Brain microvascular endothelial cell (primary cell): ENCODE measurements at places on chromosomes 1 and 21.

DNA sequence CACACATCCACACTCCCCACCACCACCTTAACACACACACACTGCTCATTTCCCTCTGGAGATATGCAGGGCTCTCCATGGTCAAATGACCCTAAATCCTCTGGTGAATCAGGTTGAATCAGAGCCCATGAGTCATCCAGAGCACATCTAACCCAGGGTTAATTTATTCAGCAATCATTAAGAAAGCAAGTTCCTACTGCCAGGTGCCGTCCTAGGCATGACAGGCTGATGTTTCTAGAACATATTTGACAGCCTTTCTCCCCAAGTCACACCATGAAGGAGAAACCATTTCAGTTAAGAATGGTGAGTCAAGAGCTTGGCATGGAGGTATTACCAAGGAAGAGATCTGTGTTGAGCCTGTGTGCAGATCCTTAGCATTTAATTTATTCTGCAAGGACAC lies 194.3 kb upstream of the CAMK1G start:
- DNase-seq, result peak; percentile 82

- no peak for DNase-seq
Measured at GRCh38 chr1:22932803-22933470, 39.7 kb downstream of the LACTBL1 start.

GRCh38 chr1:55623311-55623710 lies 408.1 kb upstream of the USP24 start:
- DNase-seq, result no peak

GRCh38 chr1:64000021-64000420 lies 203.4 kb upstream of the UBE2U start:
- no peak for DNase-seq

DNA sequence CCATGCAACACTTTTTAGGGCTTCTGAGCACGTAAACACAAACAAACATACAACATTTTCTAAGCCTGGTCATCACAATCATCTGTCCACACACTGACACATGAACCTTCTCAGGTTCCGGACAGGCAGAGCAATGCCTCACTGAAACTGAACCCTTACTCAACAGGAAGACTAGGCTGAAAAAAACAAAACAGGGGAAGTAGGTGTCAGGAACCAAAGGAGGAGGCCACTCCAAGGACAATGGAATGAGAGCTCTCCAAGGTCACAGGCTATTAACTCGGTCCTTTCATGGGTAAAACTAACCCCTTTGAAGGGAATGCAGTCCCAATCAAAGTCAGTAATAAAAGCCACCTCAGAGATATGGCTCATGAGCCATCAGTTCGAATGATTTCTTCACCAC lies 76.6 kb downstream of the FAM78B start:
- no peak for DNase-seq

- no peak for DNase-seq
Measured at GRCh38 chr1:164563721-164564360, 4.9 kb downstream of the PBX1 start.

- peak; percentile 77 for DNase-seq
Measured at GRCh38 chr1:46442317-46443161, 47.1 kb upstream of the DMBX1 start.

- no peak for DNase-seq
Measured at GRCh38 chr1:229156872-229157271, 114.0 kb upstream of the RAB4A start.

DNA sequence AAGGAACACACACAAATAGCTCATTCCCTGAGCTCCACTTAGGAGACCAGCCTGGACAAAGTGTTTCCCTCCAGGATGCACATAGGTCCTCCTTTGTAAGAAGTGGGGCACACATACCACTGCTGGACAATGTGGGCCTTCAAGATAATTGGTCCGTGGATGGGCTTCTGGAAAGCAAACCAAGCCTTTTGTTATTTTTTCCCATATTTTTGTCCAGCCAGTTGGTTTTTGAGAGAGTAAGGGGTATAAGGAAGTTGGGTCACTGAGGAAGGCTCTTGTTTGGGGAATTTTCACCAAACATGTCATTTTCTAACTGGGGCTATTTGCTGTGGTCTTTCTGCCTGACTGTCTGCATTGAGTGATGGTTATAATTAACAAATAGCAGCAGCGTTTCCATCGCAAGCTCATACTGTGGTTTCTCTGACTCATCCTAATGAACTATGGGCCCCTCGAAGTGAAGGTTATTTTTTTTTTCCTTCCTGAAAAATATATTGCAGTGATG lies 306.3 kb upstream of the DUSP10 start:
- DNase-seq, result peak; percentile 56

DNA sequence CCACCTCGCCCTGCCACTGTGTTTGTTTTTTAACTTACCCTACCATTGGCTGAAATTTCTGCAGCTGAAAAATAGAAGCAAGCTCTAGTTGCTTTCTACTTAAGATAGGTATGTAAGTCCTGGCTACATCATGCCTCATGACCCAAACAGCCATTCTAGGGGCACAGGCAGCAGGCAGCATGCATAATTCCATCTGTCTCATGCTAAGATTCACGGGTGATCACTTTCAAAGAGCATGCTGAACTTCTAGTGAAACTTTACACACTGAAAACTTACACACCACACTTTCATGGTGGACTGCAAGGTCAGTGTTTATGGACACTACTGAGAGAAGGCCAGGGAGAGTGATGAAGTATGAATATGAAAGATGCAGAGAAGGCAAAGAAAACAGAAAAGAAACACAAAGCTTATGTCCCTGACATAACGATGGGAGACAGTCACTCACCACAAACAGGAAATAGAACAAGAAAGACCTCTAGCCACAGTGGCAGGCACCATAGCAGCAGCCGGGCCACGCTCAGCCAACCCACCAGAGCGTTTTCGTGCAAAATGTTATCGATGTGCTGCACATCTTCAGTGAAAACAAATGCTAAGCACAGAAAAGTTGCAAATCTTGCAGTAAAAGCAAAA lies 102.3 kb upstream of the TIAM1 start:
- DNase-seq, result peak; percentile 14

DNA sequence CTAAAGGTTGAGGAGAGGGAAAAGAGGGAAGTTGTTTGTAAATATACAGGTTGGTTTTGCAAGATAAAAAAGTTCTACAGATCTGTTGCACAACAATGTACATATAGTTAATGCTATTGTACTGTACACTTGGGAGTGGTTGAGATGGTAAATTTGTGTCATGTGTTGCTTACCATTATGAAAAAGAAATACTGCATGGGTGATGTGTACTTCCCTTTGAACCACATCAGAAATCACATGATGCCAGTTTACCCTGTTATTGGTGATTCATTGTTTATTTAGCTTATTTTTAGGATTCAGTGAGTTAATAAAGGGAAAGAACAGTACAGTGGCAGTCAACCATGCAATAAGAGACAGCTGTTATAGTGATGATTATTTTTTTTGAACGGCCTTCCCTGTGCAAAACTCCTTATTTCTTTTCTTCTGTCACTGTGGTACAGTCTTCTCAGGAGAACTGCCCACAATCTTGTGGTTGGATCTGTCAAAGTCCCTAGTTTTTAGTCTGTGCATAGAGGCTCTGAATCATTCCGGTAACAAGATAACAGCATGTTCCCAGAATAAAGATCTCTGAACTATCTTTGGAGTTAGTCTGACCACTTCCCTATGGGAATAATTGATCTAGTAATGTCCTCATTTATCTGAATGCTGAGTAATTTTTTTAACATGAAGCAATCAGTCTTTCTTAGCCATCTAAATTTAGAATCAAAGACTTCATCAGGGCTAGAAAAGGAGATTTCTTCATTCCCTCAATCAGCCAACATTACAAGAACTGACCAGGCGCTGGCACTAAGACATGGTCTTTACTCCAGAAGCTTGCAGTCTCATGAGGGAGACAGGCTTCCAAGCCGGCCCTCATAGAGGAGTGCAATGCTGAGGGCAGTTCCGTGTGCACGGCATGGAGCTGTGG lies 84.2 kb downstream of the SH3GLB1 start:
- peak; percentile 87 for DNase-seq

GRCh38 chr1:7808253-7808844 lies 24.3 kb downstream of the PER3 start:
- no peak for DNase-seq

DNA sequence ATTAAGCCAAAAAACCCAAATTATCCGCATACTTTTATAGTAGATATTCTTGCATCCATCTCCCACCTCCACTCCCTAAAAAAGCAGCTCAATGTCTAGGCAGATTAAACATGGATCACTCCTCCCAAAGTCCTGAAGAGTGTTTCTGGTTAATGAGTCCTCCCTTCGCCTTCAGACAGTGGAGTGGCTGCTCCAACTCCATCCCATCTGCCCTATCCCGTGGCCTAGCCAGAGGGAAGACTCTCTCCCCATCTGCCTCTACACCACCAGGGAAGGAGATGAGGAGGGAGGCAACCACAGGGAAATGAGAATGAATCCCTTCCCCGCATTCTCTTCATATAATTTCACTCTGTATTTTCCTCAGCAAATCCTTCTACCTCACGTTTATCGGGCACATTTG lies 103.8 kb downstream of the SLC45A1 start:
- DNase-seq, result no peak

DNA sequence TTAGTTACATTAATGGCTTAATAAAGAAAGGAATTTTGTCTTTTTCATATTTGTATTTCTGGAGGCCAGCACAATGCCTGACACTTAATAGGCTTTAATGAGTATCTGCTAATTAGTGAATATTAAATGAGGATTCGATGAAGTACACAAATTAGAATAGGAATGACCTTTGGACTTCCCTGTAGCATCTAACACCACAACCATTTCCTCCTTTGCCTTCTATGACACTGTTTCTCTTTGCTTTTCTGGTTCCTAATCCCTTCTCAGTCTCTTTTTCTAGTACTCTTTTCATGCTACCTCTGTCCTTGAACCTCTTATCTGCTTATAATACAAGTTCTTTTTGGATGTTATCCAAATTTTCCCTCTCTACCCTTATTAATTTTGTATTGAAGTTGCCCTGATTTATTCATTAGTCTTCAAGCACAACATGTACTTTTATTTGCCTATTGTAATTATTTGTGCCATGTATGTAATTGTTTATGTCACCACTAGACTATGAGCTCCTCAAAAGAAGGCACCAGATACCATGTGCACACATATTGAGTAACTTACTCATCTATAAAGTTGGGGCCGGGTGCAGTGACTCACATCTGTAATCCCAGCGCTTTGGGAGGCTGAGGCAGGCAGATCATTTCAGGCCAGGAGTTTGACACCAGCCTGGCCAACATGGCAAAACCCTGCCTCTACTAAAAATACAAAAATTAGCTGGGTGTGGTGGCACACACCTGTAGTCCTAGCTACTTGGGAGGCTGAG lies 23.8 kb downstream of the RPS27 start:
- peak; percentile 62 for DNase-seq

DNA sequence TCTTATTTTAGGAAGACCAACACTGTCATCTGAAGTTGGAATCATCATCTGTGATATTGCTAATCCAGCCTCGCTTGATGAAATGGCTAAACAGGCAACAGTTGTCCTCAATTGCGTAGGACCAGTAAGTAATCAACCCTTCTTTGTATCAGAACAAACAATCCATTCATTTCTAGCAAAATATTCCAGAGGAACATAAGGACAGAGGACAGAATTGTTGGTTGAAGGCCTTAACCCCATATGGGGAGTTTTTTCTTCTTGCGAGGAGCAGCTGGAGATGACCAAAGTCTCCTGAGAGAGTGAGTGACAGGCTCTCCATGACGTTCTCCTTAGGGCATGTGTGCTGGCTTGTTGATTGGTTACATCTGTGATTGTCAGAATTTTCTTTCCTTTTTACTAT lies 2.7 kb downstream of the SCCPDH start:
- DNase-seq, result no peak
